Caki2 (cell line): ENCODE measurements at places on chromosomes 5 and 9.

DNA sequence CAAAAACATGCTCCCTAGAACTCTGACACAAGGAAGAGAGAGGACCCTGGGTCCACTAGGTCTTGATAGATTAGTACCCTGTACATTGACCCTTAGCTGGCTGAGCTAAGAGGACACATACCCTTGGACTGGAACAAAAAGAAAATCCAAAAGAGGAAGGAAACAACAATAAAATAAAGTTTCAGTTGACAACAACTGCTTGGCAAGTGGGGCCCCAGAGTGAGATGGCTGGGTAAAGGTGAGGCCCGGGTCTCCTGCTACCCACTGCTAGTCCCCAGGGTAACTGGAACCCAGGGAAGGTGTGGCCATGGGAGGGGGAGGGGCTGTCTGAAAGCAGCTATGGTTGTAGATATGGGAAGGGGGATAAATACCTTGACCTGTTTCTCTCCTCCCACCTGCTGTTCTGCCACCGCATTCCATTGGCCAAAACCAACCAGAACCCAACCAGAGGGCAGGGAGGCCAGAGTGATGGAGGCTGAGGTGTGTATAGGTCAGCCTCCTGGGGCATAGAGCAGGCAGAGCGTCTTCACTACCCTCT, 11.7 kb downstream of the TAL2 start:
- no peak for DNase-seq

- DNase-seq: no peak
Measured at GRCh38 chr5:158538506-158539074, 561.1 kb downstream of the EBF1 start.

DNA sequence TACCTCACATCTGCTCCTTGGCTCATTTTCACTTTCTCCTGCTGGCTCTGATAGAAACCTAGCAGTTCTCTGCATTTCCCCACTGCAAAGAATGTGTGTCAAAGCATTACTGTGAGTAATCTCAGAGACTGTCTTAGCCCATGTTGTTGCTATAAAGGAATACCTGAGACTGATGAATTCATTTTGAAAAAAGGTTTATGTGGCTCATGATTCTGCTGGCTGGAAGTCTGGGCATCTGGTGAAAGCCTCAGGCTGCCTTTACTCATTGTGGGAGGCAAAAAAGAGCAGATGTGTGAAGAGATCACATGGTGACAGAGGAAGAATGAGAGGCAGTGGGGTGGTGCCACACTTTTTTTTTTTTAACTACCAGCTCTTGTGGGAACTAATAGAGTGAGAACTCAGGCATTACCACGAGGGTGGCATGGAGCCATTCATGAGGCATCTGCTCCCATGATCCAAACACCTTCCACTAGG, 191.6 kb upstream of the CTNND2 start:
- no peak for DNase-seq

GRCh38 chr5:32388432-32389129, 56.0 kb downstream of the ZFR start:
- DNase-seq: no peak

DNA sequence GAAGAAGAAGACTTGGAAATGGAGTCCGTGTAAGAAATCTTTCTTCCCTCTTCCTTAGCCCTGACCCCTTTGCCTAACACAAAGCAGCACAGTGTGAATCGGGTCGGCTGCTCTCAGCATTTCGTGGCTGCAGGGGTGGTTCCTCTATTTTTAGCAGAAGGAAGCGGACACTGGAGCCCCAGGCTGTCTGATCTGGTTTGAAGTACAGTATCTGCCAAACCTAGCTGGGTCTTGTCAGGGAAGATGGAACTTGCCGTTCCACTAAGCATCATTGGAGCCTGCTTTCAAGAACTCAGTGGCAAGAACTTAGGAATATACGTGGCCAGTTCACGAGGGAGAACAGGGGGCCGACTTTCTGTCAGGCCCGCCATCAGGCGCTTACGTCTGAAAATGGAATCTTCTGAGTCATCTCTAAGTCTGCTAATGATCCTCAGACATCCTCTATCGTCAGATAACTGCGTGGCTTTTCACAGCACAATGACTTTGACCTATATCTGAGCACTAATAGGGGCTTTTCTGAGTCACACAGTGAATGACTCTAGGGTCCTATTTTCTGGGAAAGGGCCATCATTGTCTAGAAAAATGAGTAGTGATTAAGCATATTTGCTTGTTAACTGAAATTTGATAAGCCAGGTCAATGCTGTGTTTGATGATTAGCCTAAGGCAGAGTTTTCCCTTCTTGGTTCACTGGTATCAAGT, 43.3 kb upstream of the NCS1 start:
- DNase-seq: peak; percentile 95
